ENCODE measurements at places on chromosomes 5 and 9.

DNA sequence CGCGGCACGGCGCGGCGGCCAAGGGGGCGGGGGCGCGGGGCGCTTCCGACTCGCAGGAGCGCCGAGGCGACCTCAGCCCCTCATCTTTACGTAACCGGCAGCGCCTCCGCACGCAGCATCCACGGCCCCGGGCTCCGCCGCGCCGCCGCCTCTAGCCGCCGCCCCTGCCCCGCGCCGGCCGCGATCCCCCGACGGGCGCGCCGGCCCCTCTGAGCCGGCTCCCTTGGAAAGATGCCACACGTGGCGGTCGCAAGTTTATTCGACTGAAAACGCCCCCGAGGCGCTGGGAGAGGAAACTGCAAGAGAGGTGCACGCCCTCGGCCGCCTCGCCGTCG is 1.0 kb downstream of the KLF9 start:
- DNase-seq, result peak; percentile 75

- no peak for DNase-seq
These were observed 1016.8 kb upstream of the DMAC1 start for GRCh38 chr9:8816361-8816760.

- DNase-seq, result no peak
These were observed 272.2 kb downstream of the FSTL4 start for GRCh38 chr5:133340002-133340755.

DNA sequence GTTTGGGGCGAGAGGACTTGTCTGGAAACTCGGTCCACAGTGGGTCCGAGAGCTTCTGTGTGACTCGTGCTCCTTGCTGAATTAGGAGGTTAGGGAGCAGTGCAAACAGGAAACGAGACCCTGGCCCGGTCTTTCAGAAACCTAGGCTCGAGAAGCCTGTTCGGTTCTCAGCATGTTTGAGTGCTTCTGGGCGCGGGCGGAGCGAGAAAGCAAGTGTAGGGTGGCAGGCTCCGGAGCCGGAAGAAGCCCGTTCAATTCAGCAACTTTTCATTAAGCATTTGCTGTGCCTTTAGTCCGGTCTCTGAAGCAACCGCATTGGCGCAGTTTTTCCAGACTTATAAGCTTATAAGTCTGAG is 547 bp downstream of the CLTA start:
- DNase-seq, result no peak

DNA sequence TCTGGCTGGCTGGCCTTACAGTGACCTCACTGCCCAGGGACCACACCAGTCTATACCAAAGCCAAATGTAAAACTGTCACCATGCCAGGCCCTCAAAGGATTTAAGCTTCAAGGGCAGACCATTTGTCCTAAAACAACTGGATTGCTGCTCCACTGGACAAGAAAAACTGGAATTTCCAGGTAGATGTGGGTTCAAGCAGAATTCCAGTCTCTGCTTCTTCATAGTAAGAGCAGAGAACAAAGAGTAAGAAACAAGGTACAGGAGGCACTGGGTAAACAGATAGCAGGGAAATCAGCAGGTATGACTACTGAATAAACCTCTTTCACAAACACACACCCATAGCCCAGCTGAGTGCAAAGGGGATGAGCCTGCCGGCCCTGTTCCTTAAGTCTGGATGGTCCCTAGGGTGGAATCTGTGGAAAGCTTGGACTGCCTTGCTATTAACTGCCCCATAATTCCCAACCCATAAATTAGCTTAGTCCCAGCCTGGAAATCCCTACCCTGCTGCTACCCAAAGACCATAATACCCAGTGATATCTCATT is 5.5 kb downstream of the B4GALT1 start:
- no peak for DNase-seq

DNA sequence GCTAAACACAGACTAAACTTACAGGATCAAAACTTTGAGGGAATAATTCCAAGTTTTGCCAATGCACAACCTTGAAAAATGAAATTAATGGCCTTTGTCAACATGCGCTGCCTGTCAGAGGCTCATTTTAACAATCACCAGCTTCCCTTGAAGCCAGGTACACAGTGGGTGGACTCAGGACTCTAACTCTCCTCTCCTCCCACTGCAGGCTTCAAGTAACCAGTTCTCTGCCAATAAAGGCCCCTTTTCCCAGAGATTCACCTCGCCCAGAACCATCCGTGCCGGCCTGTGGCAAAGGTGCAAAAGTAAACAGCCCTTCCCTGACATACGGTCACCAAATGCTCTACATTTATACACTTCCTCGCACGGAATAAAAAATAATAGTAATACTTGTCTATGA is 18.4 kb upstream of the FBP2 start:
- DNase-seq, result no peak

- DNase-seq, result peak; percentile 92
These were observed 140.3 kb downstream of the TSSK1B start for GRCh38 chr5:113294311-113295110.

DNA sequence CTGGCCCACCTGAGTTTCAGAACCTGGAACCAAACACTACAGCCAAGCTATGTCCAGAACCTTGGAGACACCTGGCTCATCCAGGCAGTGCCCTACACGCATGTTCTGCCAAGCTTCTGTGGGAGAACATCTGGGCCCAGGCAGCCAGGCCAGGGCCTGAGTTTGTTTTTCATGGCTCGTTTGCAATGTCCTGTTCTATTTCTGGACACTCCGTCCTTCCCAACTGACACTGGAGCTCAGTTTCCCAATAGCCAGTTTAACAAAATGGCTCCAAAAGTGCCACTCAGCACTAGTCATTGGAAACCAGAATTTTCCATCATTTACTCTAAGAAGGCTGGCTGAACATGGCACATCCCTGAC is 38.6 kb downstream of the SH3RF2 start:
- DNase-seq, result no peak

GRCh38 chr5:128572930-128573319 is 34.9 kb upstream of the FBN2 start:
- DNase-seq, result peak; percentile 77

- DNase-seq, result no peak
These were observed 315.3 kb upstream of the SLC30A5 start for GRCh38 chr5:68778484-68778883.

GRCh38 chr9:132367613-132368313 is 13.0 kb upstream of the SETX start:
- no peak for DNase-seq

DNA sequence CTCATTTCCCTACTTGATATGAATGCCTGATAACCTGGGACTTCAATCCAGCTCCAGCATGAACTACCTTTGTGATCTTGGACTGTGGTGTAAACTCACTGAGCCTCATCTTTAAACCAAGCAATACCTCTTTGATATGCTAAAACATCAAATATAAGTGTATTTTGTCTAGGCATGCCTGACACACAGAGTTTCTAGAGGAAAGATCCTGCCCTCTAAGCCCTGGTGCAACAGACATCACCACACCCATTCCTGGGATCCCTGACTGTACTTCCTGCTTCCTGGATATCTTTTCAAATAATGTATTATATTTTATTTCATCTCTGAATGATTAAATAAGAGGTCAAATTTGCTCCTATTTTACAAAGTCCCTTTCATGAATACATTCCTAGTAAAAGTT is 55.8 kb downstream of the ANXA2R start:
- DNase-seq, result no peak

DNA sequence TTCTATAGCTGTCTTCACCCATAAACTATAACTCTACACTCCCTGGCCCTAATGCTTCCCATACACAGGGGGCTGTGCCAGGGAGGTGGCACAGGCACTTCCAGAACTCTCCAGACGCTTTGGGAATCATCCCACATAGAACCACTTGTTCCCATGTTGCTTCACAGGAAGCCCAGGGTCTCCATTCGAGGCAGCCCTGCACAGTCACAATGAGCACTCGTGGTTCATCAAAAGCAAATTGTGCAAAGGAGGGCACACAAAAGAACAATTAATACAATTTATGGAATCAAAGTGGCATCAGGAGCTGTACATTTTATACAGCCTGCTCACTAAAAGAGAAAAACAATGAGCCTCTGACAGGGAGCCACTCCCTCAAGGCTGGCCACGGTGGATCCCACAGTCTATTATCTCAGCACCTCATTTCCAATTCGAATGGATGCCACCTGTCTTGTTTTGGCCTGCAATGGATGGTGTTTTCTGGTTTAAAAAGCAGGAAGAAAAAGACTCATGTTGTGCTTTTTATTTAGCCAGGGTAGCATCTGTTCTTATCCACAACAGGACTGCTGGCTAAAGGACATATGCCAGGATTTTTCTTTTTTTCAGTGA is 354.8 kb downstream of the ENC1 start:
- no peak for DNase-seq

- DNase-seq, result peak; percentile 4
These were observed 55.7 kb upstream of the CARTPT start for GRCh38 chr5:71663191-71663969.

DNA sequence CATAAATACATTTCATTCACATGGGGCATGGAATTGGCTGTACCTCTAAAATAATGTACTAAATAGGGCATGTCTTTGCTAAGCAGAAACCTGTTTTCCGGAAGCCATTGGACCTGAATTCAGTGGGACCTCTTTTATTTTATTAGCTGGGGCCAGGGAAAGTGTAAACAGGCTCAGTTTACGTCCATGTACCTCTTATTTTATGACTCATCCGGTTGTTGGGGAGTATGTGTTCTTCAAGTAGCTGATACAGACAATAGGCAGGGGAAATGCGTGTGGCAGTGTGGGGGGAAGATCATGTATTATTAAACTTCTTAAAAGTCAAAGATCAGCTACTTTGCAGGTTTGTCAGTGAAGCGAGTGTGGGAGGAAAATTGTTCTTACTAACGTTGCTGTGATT is 1.4 kb upstream of the GDNF start:
- no peak for DNase-seq

GRCh38 chr9:20236676-20237075 is 385.6 kb downstream of the MLLT3 start:
- DNase-seq, result no peak

DNA sequence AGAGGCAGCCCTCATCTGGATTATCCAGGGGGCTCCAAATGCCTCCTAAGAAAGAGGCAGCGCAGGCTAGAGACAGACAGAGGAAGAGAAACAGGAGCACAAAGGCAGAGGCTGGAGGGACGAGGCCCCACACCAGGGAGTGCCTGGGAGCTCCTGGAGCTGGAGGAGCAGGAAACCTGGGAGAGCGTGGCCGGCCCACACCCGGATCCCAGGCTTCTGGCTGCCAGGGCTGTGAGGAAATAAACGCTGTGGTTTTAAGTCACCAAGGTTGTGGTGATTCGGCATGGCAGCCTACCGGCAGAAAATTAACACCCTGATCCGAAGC is 165.5 kb downstream of the OLFM1 start:
- no peak for DNase-seq

DNA sequence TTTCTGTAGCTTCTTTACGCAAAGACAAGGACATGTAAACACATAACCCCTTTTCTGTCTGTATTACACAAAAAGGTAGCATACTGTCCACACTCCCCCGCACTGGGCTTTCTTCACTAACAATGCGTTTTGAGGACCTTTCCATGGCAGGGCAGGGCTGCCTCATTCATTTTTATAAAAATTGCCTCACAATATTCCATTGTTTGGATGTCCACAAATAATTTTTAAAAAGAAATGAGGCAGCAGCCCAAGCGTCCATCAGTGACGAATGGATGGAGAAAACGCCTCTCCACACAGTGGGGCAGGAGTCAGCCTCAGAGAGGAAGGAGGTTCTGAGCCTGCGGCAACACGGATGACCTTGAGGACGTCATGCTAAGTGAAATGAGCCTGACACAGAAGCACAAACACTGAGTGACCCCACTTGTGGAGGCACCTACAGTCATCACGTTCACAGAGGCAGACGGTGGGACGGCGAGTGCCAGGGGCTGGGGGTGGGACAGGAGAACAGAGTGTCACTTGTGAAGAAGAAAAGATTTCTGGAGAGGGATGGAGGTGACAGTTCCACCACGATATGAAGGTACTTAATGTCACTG is 67.8 kb downstream of the RASGEF1C start:
- no peak for DNase-seq
